Activated CD8-positive, alpha-beta memory T cell treated with anti-CD3 and anti-CD28 coated beads, Interleukin-2, amount 50 U/mL, for 48 hours (primary cell): ENCODE measurements at places on chromosomes 12 and 14.
A peak's percentile ranks its signal among the peaks of the same experiment; 100 is the strongest.

GRCh38 chr14:58677517-58677916, 39.8 kb downstream of the DACT1 start:
- DNase-seq = no peak

- no peak for DNase-seq
These were observed 46.5 kb downstream of the NR1H4 start for GRCh38 chr12:100520048-100520769.

DNA sequence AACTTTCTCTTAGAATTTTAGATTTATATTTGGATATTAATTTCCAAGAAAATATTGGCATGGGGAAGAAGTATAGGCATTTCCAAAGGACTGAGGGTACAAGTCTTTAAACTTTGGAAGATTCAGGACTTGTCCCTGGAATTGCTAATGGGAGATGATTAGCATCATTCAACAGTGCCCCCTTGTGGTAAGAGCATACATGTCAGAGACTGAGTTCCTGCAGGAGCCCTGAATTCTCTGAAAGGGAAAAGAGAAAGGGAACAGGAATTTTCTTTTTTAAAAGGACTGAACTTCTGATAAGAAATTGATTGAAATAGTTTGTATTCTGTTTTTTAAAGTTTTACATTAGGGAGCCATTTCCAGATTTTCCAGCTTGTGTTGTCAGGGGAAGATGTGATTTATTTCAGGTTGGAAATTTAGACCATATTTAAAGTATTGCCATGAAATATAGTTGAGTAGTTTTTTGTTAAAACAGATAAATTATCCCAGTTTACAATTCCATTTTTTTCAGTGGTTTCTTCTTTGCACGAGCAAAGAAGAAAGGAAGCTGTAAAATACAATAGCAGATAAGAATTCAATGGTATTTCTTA, 44.0 kb upstream of the REP15 start:
- DNase-seq = no peak

DNA sequence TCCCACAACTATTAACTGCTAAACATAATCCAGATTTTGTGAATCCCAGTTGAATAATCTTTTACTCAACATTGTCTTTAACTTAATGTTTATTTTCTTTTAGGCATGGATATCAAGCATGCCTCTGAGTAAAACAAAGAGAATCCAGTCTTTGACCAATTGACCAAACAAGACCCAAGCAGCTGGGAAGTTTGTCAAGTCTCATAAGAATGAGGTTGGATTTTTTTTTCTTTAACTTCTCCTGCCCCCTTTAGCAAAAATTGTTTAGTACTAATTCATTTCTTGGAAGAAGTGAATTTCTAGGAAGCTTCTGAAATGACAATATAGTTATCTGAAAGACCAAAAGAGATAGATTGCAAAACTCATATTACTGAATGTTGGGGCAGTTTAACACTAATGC, 89.9 kb downstream of the OTOGL start:
- DNase-seq = no peak

DNA sequence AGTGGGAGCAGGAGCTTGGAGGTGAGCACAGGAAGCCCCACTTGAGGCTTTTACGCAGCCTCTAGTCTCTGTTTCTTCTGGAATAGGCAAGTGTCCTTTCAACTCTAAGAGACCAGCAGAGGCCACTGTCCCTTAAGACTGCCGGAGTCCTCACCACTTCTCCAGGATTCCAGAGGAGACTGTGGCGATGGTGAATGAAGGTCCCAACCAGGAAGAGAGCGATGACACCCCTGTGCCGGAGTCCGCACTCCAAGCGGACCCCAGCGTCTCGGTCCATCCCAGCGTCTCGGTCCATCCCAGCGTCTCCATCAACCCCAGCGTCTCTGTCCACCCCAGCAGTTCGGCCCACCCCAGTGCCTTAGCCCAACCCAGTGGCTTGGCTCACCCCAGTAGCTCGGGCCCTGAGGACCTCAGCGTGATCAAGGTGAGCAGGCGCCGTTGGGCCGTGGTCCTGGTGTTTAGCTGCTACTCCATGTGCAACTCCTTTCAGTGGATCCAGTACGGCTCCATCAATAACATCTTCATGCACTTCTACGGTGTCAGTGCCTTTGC, 442 bp downstream of the FLVCR2 start:
- DNase-seq = no peak

- DNase-seq = no peak
These were observed 1312.7 kb upstream of the USP15 start for GRCh38 chr12:60947533-60947932.

DNA sequence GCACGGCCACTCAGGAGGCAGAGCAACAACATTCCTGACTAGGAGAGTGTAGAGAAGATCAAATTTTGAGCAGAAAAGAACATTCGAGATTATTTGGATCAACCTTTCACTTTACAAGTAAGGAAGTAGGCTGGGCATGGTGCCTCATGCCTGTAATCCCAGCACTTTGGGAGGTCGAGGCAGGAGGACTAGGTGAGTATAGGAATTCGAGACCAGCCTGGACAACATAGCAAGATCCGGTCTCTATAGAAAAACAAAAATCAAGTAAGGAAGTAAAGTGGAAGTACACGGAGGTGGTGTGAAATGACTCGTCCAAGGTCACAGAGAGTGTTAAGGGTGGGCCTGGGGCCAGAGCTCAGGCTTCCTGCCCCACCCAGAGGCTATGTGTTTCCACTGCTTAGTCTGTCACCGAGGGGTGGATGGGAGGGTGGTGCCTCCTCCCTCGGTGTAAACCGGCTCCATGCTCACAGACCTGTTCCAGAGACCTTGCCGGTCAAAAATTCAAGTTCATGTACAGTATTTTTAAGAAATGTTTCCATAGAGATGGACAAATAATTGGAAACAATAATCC, 51.9 kb downstream of the MAP1LC3B2 start:
- no peak for DNase-seq

- no peak for DNase-seq
These were observed 63.3 kb downstream of the TBX5 start for GRCh38 chr12:114342656-114343055.

- no peak for DNase-seq
These were observed 445.2 kb downstream of the NAV3 start for GRCh38 chr12:78275886-78276285.

GRCh38 chr12:69810870-69811498, 14.0 kb upstream of the MYRFL start:
- no peak for DNase-seq

GRCh38 chr12:4579305-4580102, 17.5 kb downstream of the DYRK4 start:
- DNase-seq = no peak

- DNase-seq = no peak
These were observed 23.1 kb upstream of the NID2 start for GRCh38 chr14:52091928-52092327.

DNA sequence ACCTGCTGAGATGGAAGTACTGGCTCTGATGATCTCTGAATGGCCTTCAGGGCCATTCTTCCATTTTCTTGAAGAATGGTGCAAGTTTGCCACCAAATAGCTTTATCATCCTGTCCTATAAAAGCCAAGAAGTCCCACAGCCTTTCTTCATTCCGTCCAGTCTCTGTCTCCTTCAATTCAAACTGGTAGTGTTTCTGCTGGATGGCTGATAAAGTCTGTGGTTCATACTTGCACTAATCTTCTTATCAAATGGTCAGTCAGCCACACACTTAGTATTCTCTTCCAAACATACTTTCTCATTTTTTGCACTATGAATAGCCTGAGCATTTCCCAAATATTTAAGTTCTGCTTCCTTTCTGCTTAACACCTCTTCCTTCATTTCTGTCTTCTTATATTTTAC, 39.4 kb upstream of the BEGAIN start:
- no peak for DNase-seq

GRCh38 chr12:52353766-52354165, 13.5 kb downstream of the KRT85 start:
- no peak for DNase-seq

DNA sequence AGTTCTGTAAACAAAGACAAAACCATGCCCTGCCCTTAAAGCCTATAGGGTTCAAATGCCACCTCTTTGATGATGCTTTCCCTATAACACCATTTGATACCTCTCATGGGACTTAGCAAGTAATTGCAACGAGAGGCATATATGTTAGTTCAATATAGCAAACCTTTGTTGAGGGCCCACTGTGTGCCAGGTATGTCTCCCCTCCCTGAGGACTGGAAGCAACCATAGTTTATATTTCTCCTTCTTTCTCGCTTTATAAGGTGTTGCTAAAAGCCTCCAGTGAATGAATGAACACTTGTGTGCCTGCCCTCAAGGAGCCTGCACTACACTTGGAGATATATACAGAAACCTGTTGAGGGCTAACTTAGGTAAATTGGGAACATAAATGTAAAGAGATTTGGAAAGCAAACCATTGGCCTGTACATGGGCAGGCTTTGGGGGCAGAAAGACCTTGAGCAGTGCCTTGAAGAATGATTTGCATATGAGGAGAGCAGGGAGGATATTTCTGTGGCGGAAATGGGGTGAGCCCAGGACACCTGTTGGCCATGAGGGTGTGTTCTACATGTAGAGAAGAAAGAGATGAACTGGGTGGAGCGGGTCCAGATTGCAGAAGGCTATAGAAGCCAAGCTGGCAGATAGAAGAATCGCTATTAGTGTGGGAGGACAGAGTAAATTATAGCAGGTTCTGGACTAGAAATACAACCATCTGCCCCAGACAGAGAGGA, 1.8 kb upstream of the CKAP4 start:
- DNase-seq = no peak

- peak; percentile 15 for DNase-seq
These were observed 90.4 kb downstream of the PIWIL1 start for GRCh38 chr12:130428116-130428515.

DNA sequence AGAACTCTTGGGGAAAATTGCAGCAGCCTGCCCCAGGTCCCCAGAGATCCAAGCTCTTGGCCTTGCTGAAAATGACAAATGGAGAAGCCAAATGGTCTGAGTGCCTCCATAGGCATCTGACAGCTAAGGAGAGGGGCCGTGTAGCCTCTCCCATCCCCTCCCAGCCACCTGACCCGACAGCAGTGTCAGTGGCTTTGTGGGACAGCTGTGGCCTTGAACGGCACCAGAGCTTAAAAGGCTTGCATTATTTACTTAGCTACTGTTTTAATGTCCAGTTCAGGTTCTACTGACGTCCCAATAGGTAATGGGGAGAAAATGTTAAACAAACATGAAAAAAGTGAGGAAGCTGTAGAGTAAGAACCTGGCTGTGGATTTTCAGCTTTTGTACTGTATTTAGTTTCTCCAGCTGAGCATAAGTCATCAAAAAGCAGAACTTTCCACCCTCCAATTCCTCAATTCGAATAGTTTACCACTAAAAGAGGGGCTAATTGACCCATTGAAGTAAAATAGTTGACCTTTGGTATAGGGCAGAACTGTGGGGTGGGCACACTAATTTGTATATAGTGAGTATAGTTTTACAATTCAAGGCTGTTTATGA, 50.0 kb downstream of the FOS start:
- no peak for DNase-seq

- no peak for DNase-seq
These were observed 9.4 kb upstream of the CNIH1 start for GRCh38 chr14:54450535-54450934.

GRCh38 chr14:77474479-77475177, 16.7 kb downstream of the AHSA1 start:
- no peak for DNase-seq

DNA sequence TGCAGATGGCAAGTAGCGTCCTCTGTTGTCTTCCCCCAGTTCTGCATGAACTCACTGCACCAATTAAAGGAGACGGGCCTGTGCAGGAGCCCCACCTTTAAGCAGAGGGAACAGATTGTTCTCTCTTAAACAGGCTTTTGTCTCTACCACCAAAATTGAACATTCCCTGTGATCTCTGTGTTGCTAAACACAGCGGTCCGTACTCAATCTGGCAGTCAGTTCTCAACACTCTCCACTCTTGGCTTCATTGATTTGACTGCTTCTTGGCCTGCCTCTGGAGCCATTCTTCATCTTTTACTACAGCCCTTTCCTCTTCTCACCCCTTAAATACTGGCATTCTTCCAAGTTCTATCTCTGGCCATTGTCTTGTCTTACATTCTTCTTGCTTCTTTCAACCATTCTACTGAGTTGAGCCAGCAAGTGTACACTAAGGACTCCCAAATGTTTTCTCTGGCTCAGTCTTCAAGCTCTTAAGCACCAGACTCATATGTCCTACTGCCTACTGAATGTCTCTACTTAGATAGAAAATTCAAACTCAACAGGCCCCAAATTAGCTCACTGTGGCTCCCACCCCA, 8.0 kb upstream of the NT5DC3 start:
- DNase-seq = no peak

GRCh38 chr12:51371295-51371953, 19.8 kb downstream of the GALNT6 start:
- no peak for DNase-seq
